ENCODE measurements at places on chromosomes 4 and X.
A peak's percentile ranks its signal among the peaks of the same experiment; 100 is the strongest.

GRCh38 chrX:12954981-12955380 is 19.9 kb upstream of the TMSB4X start:
- no peak for DNase-seq

GRCh38 chr4:56821381-56822243 is at the start of gene SPINK2:
TSS of gene SPINK2 (minus strand) at chr4:56821701. CDS start at chr4:56821662, 39 bp downstream.
- DNase-seq: peak; percentile 48

DNA sequence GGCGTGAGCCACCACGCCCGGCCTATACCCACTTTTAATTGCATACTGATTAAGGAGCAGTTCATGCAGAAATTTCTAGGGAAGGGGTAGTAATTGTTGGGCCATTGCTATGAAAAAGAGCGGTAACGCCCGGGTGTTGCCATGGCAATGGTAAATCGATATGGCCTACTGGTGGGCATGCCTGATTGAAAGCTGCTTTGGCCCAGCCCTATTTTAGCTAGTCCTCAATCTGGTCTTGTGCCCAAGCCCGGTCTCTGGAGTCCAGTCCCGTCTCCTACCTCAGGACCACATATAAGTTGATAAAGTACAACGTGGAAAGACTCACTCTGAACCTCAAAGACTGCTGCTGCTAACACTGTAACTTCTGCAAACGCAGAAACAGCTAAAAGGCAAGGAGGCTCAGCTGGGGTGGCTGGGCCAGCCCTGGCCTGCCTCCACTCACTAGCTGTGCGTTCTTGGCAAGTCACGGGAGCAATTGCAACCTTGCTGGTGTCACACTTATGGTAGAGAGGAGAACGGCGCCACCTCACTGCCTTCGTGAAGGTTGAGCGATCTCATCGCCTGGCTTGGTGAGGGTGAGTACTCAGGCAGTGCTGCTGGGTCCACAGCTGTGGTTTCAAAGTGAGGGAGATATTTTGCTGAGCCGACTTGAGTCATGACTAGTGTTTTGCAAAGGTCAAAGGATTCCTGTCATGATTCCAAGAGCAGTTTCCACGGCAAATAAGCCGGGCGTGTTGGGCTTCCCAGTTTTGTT is 57.0 kb upstream of the GRPEL1 start:
- DNase-seq: no peak

- peak; percentile 48 for DNase-seq
Observed at GRCh38 chrX:118975831-118976598, 1.6 kb downstream of the LONRF3 start.

DNA sequence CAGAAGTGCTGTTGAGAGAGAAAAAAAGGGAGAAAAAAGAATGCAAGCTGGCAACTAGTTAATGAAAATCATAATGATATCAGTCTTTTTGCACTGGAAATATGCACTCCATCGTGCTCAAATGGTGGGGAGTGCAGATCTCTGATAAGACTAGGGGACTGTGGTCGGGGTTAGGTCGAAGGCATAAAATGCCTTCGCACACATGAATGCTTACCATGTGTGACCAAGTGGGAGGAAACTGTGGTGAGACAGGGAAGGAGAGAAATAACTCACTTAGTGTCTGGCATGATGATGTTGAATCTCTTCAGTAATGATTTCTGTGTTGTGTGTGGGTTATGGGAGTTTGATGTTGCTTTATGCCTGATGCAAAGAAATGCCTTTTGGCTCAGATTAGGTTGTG is 358.9 kb downstream of the FBXO8 start:
- DNase-seq: no peak

- DNase-seq: no peak
Observed at GRCh38 chrX:63934160-63934559, 149.1 kb upstream of the ARHGEF9 start.

- DNase-seq: no peak
Observed at GRCh38 chr4:149884529-149885181, 69.0 kb upstream of the IQCM start.

DNA sequence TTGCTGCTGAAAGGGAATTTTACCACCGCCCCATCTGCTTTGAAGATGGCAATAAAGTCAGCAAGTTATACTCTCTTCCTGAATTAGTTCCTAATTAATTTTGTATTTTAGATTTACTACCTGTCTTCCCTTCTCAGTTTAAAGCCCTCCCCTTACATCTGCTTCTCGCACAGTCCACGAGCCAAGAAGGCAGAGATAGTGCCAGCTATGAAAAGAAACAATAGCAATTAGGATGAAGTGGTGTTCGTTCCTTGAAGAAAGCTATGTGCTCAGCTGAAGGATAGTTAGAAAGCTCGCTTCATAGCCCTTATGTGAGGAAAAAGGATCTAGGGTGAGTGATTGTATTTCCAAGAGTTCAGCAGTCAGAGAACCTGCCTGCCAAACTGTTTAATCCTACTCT is 1678.8 kb upstream of the TENM3 start:
- no peak for DNase-seq

- DNase-seq: no peak
Observed at GRCh38 chrX:799808-800207, 169.2 kb downstream of the SHOX start.

- no peak for DNase-seq
Observed at GRCh38 chr4:80294206-80294605, 27.7 kb downstream of the FGF5 start.

GRCh38 chrX:145484740-145485139 is 237.4 kb downstream of the SPANXN1 start:
- no peak for DNase-seq

GRCh38 chrX:45851434-45851991 is 650.8 kb upstream of the DIPK2B start:
- peak; percentile 50 for DNase-seq

DNA sequence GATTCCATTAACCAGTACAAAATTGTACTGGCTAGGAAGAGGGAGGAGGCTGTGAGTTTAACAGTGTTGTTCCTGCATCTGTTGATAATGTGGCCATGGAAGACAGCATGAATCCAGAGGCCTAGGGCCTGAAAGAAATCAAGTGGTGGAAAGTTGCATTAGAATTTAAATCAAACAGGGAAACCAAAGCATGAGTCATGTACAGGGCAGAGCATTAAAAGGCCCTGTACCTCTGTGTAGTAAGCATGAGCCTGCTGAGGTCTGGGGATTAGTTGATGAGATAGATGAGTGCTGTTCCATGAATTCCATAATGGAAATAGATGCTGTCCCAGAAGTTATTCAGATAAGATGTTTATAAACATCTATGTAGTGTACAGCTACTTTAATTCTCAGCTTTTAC is 58.3 kb downstream of the MID1IP1 start:
- DNase-seq: no peak

- DNase-seq: no peak
Observed at GRCh38 chrX:70621743-70622142, 177.1 kb downstream of the DLG3 start.

- DNase-seq: no peak
Observed at GRCh38 chrX:39199429-39199828, 398.2 kb downstream of the MID1IP1 start.

- no peak for DNase-seq
Observed at GRCh38 chrX:118522230-118522926, 26.8 kb downstream of the DOCK11 start.

- DNase-seq: no peak
Observed at GRCh38 chrX:72169008-72169728, 12.4 kb upstream of the PIN4 start.

DNA sequence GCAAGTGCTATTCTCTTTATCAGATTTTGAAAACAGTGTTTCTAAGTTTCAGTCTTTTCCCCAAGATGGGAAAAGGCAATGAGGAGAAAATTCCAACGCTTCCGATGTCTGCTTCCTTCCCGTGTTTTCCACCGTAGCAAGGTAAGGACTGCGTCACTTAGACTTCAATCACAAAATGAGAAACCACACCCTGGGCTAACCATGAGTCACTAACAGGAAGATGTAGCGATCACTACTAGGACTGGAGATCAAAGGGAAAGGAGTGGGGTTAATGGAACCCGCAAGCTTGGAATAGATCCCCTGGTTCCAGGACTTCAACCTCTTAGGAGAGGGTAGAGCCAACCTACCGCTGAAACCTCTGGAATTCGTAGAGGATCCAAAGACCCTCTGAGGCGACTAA is 250.7 kb upstream of the ZFP42 start:
- no peak for DNase-seq

DNA sequence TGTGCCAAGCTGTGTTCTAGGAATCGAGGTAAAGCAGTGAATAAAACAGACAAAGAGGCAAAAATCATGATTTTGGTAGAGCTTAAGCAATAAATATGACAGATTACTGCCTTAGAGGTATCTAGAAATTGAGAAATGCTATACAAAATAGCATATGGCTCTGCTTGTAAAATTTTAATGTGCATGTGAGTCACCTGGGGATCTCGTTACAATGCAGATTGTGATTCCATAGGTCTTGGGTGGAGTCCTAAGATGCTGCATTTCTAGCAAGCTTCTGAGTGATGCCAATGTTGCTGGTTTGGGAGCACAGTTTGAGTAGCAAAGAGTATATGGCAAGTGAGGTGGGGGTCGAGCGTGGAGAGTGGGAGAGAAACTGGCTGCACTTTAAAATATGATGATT is 697.3 kb upstream of the MAGEB2 start:
- DNase-seq: no peak

GRCh38 chr4:7903791-7904516 is 35.7 kb downstream of the AFAP1 start:
- DNase-seq: no peak

- DNase-seq: no peak
Observed at GRCh38 chrX:135463937-135464336, 42.2 kb downstream of the SMIM10L2A start.

DNA sequence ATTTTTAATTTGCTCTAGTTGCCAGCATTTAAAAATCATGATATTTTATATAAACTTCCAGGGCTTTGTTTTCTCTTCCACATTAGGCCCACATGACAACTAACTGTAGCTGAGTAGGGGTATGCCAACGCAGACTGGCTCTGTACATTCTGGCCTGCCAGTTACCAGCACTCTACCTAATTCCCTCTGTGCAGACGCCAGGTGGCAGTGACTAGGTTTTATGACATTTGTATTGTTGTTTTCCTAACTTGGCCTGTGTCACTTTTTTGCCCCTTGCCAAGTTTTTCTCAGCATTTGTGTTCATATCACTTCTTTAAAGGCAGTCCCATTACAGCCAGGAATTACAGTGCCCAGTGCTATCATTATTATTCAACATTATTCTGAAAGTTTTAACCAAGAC is 347.5 kb downstream of the NKX6-1 start:
- DNase-seq: no peak

GRCh38 chr4:181938631-181939030 is 304.6 kb upstream of the TENM3 start:
- no peak for DNase-seq

DNA sequence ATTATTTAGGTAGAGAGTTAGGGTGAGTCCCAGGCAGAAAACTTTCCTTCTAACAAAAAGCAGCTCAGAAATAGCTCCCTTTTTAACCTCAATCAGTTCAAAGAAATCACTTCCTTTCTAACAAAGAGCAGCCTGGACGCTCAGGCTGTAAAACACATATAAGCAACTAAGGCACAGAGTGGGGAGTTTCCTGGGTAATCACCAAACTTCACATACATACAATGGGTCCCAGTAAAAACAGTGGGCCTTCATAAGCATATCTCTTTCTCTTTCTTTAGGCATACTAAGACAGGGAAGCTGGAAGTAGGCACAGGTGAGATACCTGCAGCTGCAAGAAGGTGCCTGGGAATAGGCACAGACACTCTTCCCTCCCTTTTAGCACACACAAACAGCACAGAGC is 4.9 kb upstream of the NAF1 start:
- DNase-seq: no peak
